ENCODE measurements at places on chromosomes 6 and 20.

- no peak overlapping the region for H3K27ac ChIP-seq
- DNase-seq: no peak
- no peaks in the 10 kb centered on the region for H3K4me1 ChIP-seq
- no peaks in the 10 kb centered on the region for H3K27me3 ChIP-seq
Observed at GRCh38 chr20:12947691-12948090, 61.1 kb upstream of the SPTLC3 start.

GRCh38 chr6:114362957-114363356, 20.1 kb upstream of the HS3ST5 start:
- no peaks in the 10 kb centered on the region for H3K4me1 ChIP-seq
- no peak overlapping the region for H3K4me3 ChIP-seq
- DNase-seq: no peak
- H3K27ac ChIP-seq: no peak overlapping the region
- no peaks in the 10 kb centered on the region for H3K36me3 ChIP-seq

GRCh38 chr6:43499028-43499815, 10.9 kb downstream of the LRRC73 start:
- no peak overlapping the region for H3K27ac ChIP-seq
- DNase-seq: no peak
- no peaks in the 10 kb centered on the region for H3K27me3 ChIP-seq
- H3K36me3 ChIP-seq: peaks cover 63% of the 10 kb centered on the region

DNA sequence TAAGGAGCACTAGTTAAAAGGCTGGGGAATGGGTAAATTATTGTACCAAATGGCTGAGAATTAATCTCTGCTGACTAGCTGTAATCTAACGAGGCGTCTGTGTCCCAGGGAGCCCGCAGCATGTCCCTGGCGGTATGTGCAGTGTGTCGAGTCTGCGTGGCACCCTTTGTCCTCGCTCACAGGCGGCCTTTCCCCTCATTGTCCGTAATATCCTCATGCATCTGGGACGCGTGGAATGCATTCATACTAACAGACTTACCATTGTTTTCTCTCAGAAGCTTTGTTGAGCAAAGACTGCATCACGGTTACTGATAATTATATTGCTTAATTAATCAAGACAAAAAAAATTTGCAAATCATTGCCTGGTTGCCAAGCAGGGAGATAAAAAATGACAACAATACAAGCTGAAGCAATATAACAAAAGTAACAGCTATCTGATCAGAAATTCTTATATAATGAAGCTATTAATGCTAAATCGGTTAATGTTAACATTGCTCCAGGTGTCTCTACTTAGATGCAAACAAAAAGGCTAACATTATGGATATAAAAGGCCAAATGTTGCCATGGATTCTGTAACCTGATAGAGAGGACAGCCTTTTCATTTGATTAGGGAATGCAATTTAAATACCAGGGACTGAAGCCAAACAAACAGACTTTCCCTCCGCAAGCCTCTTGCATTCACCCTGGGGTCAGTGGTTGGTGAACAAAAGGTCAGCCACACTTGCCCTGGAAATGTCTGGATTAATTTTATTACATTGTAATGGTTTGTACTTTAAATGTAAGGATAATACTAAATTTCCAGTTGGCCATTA, 124.8 kb downstream of the INSM1 start:
- no peak overlapping the region for H3K27ac ChIP-seq
- no peak for DNase-seq
- peaks cover 45% of the 10 kb centered on the region for H3K36me3 ChIP-seq

GRCh38 chr6:24743265-24743943, 24.4 kb upstream of the C6orf62 start:
- peak overlapping the region; percentile 73 for H3K27ac ChIP-seq
- H3K36me3 ChIP-seq: no peaks in the 10 kb centered on the region
- no peak overlapping the region for H3K4me3 ChIP-seq
- H3K4me1 ChIP-seq: no peaks in the 10 kb centered on the region
- no peaks in the 10 kb centered on the region for H3K27me3 ChIP-seq

GRCh38 chr6:169106176-169106575, 147.5 kb downstream of the THBS2 start:
- DNase-seq: no peak
- H3K4me1 ChIP-seq: no peaks in the 10 kb centered on the region
- H3K4me3 ChIP-seq: no peak overlapping the region
- no peaks in the 10 kb centered on the region for H3K36me3 ChIP-seq
- H3K27me3 ChIP-seq: no peaks in the 10 kb centered on the region
- no peak overlapping the region for H3K27ac ChIP-seq
